ENCODE measurements at places on chromosomes 1 and 21. TPM values are rescaled to one million over a fixed set of nuclear protein-coding genes. Genes with fewer than 3 reads are reported as not detected.

- H3K36me3 ChIP-seq: no peaks in the 10 kb centered on the region
- H3K27me3 ChIP-seq: no peaks in the 10 kb centered on the region
- H3K27ac ChIP-seq: no peak overlapping the region
- no peaks in the 10 kb centered on the region for H3K4me1 ChIP-seq
- no peak for DNase-seq
- H3K4me3 ChIP-seq: no peak overlapping the region
Measured at GRCh38 chr1:222167111-222167510, 380.8 kb downstream of the HHIPL2 start.

The SEC16B gene
- 12.6 TPM for total RNA-seq

DNA sequence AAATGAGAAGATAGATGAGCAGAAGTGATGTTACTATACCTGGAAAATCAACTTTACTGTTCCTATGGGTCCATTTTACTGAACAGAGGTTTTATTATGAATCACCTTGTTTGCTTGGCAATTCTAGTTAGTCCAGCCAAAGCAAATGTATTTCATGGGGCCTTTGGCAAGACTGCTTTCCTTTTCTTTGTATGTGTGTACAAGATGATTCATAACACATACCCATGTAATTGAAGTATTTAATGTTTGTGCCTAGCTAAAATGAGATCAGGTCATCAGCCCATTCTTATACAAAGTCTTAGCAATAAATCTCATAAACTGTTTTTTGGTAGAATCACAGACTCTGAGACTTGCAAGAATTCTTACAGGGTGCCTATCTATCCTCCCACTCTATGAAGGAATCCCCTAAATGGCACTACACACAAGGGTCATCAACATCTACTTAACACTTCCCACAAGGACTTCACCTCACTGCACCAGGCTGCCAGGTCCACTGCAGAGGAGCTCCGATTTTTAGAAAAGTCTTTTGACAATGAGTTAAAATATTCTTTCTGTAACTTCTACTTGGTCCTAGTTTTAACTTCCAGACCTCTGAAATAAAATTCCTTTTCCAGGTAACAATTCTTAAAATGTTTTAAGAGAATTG lies 58.5 kb downstream of the LPAR3 start:
- no peak for DNase-seq
- H3K36me3 ChIP-seq: no peaks in the 10 kb centered on the region
- no peak overlapping the region for H3K27ac ChIP-seq
- no peak overlapping the region for H3K4me3 ChIP-seq
- H3K27me3 ChIP-seq: no peaks in the 10 kb centered on the region
- no peaks in the 10 kb centered on the region for H3K4me1 ChIP-seq

The UBL4B gene
- total RNA-seq: not detected

DNA sequence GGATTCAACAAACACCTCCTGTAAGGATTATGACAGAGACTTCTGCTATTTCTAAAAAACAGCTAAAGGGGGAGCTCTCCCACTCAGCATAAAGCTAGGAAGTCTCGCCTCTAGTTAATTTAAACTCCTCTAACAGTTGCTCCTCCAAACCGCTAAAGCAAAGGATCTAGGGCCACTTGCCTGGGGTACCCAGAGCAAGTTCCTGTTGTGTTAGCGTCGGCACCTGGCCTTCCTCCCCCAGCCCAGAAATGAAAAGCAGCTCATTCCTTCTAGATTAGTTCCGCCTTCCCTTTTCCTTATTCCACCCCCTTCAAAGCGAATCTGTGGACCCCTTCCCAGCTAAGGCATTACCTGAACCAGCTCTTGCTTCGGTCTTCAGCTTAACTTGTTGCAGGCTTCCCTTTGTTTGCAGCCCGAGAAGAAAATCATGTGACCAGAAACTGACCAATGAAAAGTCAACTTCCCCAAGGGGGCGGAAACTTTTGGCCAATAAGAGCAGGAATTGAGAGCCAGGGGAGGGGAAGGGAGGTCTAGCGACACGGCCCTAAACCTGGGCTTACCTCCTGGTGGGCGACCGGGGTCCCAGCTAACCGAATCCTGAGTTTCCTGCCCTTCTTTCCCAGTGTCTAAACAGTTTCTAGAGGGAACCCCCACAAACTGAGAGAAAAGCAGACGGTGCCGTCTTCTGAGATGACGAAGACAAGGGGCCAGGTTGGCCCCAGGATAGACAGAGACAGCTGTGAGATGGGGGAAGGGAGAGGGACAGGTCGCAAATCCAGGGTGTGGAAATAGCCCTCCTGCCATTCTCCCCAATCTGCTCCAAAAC lies at the start of gene PBXIP1:
Gene PBXIP1 (minus strand): TSS at position 382 of the 826 bp plus-strand sequence. CDS start 2,378 bp downstream, outside the sequence.
- H3K27ac ChIP-seq: peak within 1 kb of the TSS; percentile 74
- DNase-seq: peak; percentile 83
- H3K27me3 ChIP-seq: no peaks in the 10 kb centered on the region

GRCh38 chr1:6690186-6690585 lies 11.4 kb downstream of the DNAJC11 start:
- H3K27me3 ChIP-seq: no peaks in the 10 kb centered on the region
- peaks cover 7% of the 10 kb centered on the region for H3K36me3 ChIP-seq
- no peak for DNase-seq
- no peak overlapping the region for H3K27ac ChIP-seq
- H3K4me3 ChIP-seq: no peak overlapping the region
